A172 (cell line): ENCODE measurements at places on chromosomes 1 and 21.

- DNase-seq, result no peak
These were observed 771.6 kb upstream of the CXADR start for GRCh38 chr21:16741141-16741665.

DNA sequence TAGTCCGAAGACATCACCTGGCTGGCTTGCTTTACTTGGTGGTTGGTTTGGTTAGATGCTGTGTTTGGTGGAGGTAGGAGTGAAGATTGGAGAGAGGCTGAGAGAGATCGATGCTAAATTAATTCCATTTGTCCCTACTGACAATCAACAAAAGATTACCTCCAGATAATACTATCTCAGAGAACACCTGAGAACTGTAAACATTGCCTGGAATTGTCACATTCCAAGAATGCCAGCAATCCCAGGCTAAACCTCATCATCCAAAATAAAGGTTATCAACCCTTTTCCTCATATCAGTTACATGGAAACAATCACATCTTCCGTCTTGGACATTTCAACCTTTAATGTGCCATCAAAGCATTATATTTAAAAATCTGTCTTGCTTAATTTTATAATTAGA, 141.0 kb downstream of the GRIK1 start:
- DNase-seq, result no peak

DNA sequence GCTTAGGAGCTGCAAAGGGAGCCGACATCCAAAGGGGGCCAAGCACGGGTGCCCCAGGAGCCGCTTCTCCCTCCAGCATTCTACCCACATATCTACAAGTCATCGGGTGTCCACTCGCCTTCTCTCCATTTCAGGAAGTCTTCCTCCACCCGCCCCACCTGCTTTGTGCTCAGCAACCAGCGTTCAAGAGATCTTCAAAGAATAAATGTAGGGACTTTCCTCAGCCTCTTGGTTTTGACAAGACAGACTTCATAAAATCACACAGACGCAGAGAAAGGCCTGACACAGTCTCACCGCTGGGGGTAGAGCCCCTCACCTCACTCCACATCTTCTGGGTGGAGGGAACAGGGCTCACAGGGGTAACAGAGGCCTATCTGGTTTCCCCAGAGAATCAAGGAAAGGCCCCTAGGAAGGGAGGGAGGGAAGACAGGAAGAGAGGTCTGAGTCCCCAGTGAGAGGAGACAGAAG, 49.5 kb downstream of the SSBP3 start:
- no peak for DNase-seq

- no peak for DNase-seq
These were observed 63.9 kb upstream of the WARS2 start for GRCh38 chr1:119204197-119204960.
